ENCODE measurements at places on chromosomes 12 and 14.
A peak's percentile ranks its signal among the peaks of the same experiment; 100 is the strongest.

- no peak for DNase-seq
These were observed 134.7 kb upstream of the GSC start for GRCh38 chr14:94904636-94905035.

DNA sequence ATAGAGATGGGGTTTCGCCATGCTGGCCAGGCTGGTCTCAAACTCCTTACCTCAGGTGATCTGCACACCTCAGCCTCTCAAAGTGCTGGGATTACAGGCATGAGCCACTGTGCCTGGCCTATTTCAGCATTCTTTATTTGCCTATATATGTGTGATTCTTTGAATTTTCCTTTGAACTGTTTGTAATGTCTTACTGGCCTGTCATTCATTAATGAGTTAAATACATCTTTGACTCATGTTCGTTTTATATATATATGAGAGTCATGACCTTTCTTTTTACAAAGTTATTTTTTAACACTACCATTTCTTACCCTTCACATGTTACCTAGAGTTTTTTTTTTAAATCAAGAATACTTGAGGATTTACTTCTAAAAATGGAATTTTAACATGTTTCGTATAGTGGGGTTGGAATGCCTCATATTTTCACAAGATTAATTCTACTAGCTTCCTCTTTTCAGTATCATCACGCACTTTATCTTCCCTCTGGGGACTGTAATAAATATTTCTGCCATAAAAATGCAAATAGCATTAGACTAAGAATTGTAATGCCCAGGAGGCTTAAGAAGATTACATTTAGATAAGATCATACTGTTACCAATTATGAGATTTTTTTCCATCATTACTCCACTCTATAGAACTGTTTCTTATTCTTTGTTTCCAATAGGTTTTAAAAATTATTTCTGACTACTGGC lies 66.7 kb downstream of the NTN4 start:
- DNase-seq = no peak

DNA sequence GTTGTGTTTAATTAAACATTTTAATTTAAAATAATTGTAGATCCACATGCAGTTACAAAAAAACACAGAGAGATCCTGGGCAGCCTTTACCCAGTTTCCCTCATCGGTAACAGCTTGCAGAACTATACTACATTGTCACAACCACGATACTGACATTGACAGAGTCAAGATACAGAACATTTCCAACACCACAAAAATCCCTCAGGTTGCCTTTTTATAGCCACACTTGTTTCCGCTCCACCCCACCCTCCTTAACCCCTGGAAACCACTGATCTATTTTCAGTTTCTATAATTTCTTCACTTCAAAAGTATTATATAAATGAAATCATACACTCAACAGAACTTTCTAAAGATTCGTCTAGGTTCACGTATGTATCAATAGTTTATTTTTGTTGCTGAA lies 458.8 kb upstream of the SOX5 start:
- DNase-seq = no peak

DNA sequence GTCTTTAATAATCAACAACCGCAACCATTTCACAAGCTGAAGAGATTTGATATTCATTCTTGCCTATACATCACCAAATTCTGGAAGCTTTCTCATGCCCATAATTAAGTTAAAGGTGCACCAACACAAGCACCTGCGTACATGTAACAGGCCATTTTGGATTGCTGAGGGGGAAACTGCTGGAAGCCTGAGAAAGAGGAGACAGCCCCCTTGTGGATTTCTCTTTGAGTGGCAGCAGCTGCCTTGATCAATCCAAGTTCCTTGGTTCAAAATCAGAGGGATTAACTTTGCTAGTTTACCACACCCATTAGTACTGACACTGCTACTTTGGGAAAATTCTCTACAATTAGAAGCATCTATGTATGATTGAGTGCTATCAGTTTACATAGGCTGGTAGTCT lies 321.1 kb downstream of the NOVA1 start:
- peak; percentile 45 for DNase-seq

DNA sequence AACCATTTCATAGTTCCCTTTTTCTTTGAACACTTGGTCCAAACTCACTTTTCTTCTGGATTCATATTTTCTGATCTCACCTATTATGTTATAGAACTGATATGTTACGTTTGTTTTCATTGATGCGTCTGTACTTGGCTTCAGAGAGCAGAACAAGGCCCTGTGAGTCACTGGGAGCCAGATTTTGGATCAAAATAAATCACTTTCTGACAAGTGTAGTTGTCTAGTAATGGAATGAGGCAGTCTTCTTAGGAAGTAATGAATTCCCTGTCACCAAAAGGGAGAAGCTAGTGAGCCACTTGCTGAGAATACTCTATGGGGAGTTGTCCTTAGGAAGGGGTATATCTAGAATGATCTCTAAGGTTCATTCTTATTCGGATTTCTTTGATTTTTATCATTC lies 10.2 kb downstream of the BICD1 start:
- DNase-seq = no peak

GRCh38 chr14:99986396-99986795 lies 78.8 kb upstream of the EVL start:
- DNase-seq = no peak

DNA sequence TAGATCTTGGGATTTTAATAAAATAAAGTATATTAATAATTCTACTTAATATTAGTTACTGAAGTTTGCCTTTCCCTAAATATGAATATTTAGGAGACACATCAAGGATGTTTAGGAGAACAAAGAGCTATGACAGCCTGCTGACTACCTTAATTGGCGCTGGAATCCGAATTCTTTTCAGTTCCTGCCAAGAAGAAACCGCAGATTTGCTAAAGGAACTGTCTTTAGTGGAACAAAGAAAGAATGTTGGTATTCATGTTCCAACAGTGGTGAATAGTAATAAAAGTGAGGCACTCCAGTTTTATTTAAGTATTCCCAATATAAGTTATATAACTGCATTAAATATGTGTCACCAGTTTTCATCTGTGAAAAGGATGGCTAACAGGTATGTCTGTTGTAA lies 54.5 kb downstream of the MIS18BP1 start:
- DNase-seq = no peak

- DNase-seq = no peak
These were observed 28.8 kb downstream of the ETNK1 start for GRCh38 chr12:22653791-22654190.

DNA sequence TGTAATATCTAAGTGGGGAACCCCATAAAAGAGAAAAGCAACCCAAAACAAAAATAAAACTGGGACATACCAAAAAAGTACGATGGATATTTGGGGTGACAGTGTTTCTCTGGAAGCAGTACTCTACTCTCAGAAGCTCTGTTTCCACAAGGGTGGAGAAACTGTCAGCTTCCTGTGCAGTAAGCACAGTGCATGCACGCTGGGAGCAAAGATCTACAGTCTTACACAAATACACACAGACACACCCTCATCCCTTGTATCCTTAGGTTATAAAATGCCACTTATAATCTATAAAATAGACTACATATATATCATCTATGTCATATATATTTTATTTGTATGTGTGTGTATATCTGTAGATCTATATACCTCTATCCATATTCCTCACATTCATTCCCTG lies 225.8 kb upstream of the SOX5 start:
- DNase-seq = no peak

GRCh38 chr12:1422604-1423315 lies 171.6 kb downstream of the FBXL14 start:
- DNase-seq = no peak

DNA sequence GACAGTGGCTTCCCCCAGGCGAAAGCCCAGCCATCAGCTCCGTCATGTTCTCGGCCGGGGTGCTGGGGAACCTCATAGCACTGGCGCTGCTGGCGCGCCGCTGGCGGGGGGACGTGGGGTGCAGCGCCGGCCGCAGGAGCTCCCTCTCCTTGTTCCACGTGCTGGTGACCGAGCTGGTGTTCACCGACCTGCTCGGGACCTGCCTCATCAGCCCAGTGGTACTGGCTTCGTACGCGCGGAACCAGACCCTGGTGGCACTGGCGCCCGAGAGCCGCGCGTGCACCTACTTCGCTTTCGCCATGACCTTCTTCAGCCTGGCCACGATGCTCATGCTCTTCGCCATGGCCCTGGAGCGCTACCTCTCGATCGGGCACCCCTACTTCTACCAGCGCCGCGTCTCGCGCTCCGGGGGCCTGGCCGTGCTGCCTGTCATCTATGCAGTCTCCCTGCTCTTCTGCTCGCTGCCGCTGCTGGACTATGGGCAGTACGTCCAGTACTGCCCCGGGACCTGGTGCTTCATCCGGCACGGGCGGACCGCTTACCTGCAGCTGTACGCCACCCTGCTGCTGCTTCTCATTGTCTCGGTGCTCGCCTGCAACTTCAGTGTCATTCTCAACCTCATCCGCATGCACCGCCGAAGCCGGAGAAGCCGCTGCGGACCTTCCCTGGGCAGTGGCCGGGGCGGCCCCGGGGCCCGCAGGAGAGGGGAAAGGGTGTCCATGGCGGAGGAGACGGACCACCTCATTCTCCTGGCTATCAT lies 663 bp downstream of the PTGER2 start:
- DNase-seq = peak; percentile 26

DNA sequence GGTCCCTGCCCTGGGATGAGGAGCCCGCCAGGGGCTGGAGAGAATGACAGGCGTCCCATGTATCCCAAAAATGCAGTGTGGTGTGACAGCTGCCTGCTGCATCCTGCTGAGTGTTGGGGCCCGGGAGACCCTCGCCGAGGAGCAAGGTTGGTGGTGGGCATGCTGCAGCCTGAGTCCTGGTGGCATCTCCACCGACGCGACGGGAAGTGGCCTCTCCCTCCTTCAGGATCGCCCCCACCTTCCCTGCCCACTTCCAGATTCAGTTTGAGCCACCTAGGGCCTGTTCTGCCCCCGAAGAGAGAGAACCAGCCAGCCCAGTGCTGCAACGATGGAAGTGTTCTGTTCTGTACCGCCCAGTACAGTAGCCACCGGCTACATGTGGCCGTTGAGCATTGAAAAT lies 70.1 kb downstream of the TSPAN9 start:
- no peak for DNase-seq

DNA sequence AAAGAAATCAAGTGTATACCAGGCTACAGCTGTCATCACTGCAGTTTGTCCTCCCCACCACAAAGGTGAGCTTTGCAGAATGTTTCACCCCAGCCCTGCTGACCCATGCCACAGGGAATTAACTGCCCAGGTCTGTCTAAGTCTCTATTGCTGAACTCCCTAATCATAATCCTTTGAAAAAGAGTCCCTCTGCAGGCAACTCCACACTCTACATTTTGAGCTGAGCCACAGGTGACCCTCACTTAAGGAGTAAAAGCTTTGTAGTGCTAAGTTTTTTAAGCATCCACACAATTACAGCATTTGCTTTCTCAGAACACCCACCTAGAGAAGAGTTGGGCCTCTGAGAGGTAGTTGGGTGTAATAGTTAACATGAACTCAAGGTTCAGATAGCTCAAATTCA lies 90.0 kb downstream of the C12orf50 start:
- DNase-seq = no peak

DNA sequence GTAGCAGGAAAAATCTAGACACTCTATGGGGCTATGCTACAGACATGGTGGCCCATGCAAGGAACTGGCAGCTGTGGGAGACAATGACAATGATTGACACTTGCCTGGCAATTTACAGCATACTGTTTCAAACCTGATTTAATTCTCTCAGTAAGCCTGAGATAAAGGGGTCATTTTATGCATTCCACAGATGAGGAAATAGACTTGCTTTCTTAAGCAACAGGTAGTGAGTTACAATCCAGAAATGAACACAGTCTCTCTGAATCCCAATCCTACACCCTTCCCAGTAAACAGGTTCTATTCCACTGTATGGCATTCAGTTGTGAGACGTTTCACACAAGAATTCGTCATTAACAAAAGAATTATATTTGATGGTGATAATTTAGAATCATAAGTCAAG lies 15.5 kb upstream of the PCNX1 start:
- DNase-seq = no peak

GRCh38 chr14:28704153-28704552 lies 62.4 kb upstream of the FOXG1 start:
- DNase-seq = no peak

- no peak for DNase-seq
These were observed 60.6 kb upstream of the DIO3 start for GRCh38 chr14:101500681-101501080.

GRCh38 chr14:101506211-101506925 lies 54.9 kb upstream of the DIO3 start:
- no peak for DNase-seq

GRCh38 chr12:123363740-123364531 lies 711 bp downstream of the SBNO1 start:
- DNase-seq = peak; percentile 22

DNA sequence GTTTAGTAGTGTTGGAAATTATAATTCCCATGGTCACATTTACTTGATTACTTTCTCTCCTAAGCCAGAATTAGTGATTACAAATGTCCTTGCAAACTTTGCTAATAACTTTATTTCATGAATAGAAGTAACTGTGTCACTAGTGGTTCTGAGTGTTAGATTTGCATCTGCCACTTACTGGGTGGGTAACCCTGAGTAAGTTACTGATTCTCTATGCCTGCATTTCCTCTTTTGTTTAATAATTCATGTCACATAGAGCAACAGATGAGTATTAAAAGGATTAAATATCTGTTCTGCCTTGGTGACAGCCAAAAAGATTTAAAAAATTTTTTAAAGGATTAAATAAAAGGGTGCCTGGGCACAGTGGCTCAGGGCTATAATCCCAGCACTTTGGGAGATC lies 78.6 kb downstream of the BHLHE41 start:
- no peak for DNase-seq

- no peak for DNase-seq
These were observed 288.4 kb downstream of the FBXL14 start for GRCh38 chr12:1305791-1306500.

DNA sequence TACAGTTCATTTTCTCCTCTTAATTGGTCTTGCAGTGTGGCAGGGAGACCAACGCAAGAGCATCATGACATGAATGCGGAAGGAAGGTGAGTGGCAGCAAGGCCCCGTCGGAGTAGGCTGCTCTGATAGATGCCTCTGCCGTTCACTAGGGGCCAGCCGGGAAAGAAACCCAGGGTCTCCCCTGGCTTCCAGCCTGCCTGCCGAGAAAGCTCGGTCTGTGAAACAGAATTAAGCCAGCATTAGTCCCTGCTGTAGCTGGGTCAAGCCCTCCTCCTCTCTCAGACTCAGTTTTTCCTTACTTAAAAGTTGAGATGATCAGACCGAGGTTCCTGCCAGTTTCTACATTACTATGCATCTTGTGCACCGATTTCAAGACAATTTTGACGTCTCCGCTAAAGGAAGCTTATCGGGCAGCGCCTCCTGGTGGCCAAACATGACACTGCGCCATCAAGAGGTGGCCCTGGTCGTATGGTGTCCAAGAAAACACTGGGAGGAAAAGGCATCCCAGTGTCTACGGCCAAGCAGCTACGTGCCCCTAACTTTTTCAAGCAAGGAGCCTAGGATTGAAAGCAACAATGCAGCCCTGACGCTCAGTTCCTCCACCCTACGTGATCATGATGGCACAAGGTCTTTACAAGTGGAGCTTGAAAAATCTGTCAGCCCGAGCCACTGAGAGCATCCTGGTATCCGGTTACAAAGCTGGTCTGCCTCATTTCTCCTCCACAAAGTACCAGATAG lies 131.6 kb downstream of the KSR2 start:
- DNase-seq = peak; percentile 86

DNA sequence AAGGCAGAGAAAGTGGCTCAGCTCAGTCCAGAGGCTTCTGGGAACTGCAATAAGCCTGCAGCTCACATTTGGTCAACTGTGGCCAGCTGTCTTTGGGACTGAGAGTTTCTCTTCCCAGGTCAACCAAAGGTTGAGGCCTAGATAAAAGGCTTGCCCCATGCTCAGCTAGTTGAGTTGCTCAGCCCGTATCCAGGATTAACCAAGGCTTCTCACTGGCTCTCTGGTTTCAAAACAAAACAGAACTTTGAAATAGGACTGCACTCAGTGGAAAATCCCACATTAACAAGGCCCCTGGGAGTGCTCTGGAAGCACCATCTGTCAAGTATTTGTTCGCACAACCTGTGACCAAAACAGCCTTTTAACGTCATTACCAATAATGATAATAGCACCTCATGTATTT lies 40.3 kb upstream of the NUAK1 start:
- DNase-seq = no peak

Measured in endothelial cell (in vitro differentiated cells).